ENCODE measurements at places on chromosomes 4 and X.

GRCh38 chr4:163404080-163404479, 60.4 kb downstream of the NPY5R start:
- no peak for DNase-seq

DNA sequence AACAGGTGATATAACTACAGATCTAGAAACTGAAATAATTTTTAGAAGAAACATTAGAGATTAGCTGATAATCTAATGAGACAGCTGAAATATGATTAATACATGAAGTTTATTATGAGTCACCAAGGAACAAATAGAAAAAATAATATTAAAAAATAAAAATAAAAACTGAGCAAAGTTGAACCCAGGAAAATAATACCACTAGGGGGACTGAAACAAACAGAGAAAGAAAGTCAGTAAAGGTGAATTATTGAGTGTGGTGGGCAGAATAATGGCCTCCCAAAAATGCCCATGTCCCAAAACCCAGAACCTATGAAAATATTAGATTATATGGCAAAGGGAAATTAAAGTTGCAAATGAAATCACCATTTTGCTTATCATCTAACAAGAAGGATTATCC, 820.7 kb upstream of the INTU start:
- DNase-seq = no peak

DNA sequence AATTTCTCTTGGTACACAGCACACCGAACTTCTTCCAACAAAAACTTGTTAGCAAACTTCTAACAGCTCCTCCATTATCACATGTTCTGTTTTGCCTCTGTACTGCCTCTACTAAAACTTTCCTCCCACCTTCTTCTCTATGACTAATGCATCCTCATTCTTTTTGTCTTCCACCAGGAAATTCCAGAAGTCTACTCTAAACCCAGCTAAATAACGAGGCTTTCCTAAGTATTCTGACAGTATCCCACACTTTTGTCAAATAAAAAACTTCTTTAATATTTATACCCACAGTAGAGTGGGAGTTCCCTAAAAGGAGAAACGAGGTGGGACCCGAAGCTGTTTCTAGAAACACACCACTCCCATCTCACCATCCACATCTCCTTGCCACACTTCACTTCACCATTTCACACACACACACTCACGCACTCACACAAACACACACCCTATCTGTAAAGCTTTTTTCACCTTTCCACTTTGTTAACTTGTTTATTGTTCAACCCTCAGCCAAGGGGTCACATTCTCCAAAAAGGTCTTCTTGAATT, 280.3 kb downstream of the ARAP2 start:
- no peak for DNase-seq

- no peak for DNase-seq
Observed at GRCh38 chr4:8641256-8641655, 48.7 kb downstream of the CPZ start.

DNA sequence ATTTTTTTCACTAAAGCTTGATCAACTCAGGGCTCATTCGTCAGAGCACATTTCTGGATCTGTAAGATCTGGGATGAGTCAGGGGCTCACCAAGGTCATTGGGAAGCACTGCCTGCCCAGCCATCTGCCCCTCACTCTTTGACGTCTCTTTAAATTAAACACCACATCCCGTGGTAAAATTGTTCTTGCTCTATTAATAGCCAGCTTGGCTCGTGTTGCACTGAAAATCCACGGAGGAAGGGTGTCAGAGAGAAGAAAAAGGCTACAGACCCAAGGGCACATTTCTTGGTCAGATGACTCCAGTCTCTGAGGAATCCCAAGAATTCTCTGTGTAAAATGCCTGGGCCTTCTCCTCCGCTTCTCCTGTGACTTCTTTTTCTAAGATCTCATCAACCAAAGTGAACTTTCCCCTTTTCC, 45.7 kb upstream of the GATB start:
- DNase-seq = no peak

All from cerebellar cortex (tissue), 1 donor.